ENCODE measurements at places on chromosomes 5 and 9. TPM values are rescaled to one million over a fixed set of nuclear protein-coding genes. Genes with fewer than 3 reads are reported as not detected.

Gene NR5A1
- 2.5 TPM for total RNA-seq

Gene PCDHB5
- total RNA-seq, result 0.08 TPM

Gene POU5F2
- 0.39 TPM for total RNA-seq

Gene ITK
- 0.26 TPM for total RNA-seq

Gene CDHR2
- 0.72 TPM for total RNA-seq

Gene PRDM9
- total RNA-seq, result not detected

Gene IL9
- total RNA-seq, result not detected

Gene FST
- 0.51 TPM for total RNA-seq

- DNase-seq, result no peak
Measured at GRCh38 chr5:75558981-75559632, 47.4 kb downstream of the POLK start.

DNA sequence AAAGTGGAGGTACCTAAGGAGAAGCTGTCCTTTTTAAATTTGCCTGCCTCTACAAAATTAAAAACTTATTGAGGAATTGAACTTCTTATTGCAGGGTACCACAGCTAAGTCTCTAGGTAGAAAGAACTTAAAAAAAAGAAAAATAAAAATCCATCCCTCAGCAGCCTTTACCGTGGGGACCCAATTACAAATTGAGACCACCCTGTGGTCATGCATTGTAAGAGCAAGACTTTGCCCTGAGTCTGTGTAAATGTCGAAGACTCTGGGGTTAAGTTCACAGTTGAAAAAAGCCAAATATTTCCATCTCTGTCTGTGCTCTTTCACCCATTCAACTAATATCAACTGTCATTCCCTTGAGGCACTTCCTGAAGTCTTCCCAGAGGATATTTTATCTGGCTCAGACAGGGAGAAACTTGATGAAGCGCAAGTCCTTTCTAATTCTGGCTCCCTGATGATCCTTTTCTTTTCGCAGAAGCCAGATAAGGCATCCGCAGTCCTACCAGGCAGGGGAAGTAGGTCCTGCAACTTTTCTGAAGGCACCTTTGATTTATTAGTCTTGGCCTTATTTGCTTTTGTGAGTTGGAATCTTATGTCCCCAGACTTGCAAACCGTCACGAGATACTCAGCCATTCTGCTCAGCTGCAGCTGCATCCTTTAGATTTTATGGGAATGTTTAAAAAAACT lies 323.8 kb upstream of the WWC1 start:
- no peak for DNase-seq

DNA sequence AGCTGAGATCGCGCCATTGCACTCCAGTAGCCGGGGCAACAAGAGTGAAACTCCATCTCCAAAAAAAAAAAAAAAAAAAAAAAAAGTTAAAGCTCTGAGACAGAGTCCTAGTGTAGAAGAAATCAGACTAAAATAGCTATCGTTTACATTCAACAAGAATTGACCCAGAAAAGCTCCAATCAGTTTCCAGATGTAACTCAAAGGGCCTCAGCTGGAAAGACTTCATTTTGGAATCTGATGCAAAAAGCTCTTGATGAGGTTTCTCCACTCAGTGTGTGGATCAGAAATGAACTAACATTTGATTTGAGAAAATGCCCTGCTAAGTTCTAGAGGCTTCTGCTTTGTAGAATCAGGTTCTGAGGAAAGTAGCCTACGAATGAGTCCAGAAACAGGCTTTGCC lies 7.2 kb upstream of the C1QTNF2 start:
- DNase-seq, result no peak

- DNase-seq, result no peak
Measured at GRCh38 chr5:33490071-33490665, 49.4 kb downstream of the TARS1 start.

- DNase-seq, result no peak
Measured at GRCh38 chr5:181191526-181192336, 13.3 kb downstream of the TRIM7 start.

- no peak for DNase-seq
Measured at GRCh38 chr5:76479973-76480667, 77.0 kb downstream of the IQGAP2 start.

- no peak for DNase-seq
Measured at GRCh38 chr9:137482094-137482781, 23.1 kb upstream of the NSMF start.

DNA sequence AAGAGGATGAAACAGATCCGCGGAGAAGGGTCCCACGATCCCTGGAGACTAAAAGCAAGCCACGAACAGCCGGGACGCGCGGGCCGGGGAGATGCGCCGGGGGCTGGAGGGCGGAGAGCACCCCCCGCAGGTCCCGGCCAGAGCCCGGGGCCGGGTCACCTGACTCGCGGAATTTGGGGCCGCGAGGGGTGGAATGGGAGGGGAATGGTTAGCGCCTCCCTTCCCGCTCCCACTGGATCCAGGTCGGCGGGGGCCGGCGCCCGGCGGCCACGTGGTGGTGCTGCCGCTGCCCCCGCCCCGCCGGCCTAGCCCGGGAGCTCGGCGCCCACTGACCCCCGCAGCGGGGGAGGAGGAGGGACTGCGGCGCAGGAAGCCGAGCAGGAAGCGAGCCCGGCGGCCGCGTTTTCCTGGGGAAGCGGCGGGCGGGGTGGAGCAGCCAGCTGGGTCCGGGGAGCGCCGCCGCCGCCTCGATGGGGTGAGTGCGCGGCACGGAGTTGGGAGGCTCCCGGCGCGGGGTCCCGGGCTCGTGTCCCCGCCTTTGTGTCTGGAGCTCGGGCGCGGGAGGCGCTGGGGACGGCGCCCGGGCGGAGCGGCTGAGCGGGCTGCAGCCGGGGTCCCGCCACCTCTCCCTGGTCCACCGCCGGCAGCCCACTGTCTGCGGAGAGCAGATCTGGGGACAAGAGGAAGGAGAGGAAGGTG lies at the start of gene RAI14:
TSS of gene RAI14 (plus strand) at position 328 of the 699 bp plus-strand sequence. CDS start 30,592 bp downstream, outside the sequence.
- no peak for DNase-seq

DNA sequence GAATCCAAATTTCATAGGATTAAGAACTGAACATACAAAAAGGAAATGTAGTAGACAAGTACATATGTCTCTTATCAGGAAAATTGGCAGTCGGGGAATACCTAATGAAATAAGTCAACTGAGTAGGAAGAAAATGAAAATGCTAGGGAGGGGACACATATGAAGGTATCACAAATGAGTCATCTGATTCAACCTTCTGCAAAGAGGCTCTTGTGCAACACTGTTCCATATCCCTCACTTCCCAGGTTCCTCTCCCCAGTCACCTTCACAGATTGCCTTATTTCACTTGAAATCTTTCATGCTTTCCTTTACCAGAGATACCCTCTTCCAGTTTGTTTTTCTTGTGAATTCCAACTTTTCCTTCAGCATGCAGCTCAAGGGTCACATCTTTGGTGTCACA lies 139.0 kb downstream of the RFX3 start:
- no peak for DNase-seq

DNA sequence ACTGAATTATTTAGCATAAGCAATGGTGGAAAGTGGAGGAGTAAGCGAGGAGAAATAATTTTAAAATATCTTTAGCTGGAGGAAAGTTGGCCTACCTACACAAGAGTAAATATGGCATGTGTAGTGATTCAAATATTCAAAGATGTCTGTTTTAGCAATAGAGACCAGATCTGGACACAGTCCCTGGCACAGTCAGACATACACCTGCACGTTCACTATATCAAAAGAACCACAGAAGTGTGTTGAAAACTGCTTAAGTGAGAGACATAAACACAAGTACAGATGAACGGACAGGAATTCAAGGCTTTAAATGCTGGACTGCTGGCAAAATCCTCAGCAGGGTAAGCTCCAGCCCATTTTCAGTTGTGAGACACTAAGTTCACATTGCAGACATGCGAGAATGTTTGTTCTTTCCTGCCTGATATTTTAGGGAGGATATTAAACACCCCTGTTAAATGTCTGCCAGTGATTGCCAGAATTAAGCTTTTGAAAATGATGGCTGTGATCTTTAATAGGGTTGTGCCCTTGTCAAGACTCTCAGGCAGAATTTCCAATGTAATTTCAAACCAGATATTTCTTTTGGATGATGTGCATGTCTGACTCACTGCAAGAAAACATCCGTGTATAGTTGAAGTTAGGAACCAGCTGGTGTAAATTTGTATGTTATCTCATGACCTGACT lies 810.6 kb downstream of the TLE4 start:
- DNase-seq, result no peak

DNA sequence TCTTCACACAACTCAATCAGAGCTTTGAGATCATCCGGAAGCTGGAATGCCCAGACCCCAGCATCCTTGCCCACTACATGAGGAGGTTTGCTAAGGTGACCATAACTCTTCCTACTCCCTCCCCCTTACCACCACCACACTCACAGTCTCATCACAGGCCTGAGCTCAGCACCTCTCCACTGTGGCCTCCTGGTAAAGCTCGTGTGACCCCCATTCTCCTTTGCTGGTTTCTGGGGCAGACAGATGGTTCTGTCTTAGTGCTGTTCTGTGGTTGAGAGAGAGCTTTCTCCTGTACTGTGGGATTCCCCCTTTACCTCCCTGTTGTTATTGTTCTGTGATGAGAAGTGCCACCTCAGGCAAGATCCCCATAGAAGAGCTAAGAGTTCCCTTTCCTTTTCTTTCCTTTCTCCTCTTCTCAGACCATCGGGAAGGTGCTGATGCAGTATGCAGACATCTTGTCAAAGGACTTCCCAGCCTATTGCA lies 92.7 kb upstream of the RUSC2 start:
- no peak for DNase-seq

GRCh38 chr9:12290166-12290869 lies 402.9 kb upstream of the TYRP1 start:
- DNase-seq, result no peak

GRCh38 chr5:131628990-131629389 lies 6.0 kb downstream of the RAPGEF6 start:
- DNase-seq, result no peak

DNA sequence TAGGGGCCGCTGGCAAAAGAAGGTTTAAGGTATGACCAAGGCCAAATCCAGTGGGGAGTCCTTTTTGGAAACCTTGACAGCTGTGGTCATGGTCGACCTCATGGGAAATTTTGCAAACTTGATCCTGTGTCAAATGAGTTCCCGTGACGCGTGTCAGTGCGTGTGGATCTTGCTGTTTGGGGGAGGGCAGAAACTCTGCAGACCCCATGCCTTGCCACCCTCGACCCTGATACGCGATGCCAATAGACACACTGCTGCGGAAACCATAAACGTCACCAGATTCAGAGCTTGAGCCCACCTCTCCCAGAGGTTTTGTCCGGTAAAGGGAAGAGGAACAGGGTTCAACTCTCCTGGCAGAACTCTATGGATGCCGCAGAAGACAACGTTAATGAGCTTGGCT lies 104.7 kb downstream of the ADAMTS2 start:
- no peak for DNase-seq

DNA sequence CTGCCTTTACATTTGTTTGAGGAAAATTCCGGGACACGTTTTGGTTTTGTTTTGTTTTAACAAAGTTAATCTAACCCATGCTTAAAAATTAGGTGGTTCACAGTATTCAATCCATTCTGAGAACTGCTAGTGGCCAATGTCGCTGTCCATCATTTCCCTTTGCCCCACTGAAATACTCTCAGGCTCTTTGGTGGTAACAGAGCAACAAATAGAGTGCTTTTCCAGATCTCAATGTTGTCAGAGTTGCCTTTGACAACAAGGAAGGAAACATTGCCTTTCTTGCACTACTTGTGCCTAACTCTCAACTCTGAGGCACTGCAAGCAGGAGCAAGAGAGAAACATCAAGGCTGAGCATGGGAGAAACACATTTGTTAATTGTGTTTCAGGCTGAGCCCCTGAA lies 154.0 kb downstream of the MCTP1 start:
- no peak for DNase-seq

- no peak for DNase-seq
Measured at GRCh38 chr9:113360242-113360842, 11.0 kb downstream of the BSPRY start.

GRCh38 chr9:13607481-13608441 lies 328.3 kb upstream of the MPDZ start:
- DNase-seq, result no peak

DNA sequence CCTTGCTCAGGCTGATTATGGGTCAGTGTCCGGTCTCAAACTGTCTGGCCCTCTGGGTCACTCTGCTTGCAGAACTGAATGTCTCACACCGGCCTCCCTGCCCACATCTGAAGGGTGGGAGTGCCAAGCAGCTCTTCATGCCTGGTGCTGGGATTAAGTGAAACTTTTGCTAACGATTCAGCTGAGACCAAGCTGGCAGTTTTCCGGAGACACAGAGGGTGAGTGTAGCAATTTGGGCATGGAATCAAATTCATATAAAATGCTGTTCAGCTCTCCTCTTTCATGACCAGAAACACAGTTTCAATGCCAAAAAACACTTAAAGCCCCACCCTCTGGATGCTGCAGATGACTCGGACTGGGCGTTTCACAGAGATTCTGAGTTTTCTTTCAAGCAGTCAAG lies 207.5 kb downstream of the NXNL2 start:
- DNase-seq, result no peak

DNA sequence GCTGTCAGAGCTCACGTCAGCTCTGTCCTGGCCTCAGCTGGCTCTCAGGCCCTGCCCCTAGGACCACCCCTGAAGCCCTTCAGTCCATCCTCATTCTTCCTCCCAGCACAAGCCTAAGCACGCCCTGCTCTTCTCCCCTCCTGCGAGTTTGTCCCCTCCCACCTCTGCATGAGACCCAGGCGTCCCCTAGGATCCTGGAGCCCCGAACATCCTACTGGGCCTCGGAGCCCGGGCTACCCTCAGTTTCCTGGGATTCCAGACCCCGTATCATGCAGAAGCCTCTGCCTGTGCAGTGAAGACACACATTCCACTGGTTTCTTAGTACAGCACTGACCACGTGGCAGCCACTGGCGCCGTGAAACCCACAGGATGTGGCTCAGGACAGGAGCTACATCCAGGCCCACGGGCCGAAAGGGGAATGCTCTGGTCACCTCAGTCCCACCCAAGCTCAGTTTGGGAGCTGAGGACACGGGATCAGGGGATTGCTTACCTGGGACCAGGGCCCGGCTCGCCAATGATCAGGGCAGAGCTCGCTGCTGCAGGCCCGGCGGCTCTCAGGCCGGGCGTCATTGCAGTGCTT lies 64.2 kb downstream of the ZNF354C start:
- DNase-seq, result no peak

DNA sequence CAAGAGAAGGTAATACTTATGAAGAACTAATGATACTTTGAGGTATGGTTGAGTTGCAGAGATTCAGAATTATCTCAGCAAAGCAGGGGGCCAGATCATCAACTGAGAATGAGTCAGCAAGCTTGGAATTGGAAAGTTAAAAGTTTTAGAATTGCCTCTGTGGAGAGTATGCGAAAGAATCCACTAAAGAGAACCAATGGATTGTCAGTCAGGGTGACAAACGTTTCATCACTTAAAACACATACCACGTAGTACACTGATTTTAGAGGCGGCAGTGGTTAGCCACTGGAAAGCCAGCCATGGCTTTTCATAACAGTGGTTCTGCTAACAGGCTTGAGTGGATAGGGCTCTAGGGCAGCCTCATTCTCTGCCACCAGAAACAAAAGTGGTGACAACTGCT lies 30.7 kb downstream of the AOPEP start:
- DNase-seq, result no peak

DNA sequence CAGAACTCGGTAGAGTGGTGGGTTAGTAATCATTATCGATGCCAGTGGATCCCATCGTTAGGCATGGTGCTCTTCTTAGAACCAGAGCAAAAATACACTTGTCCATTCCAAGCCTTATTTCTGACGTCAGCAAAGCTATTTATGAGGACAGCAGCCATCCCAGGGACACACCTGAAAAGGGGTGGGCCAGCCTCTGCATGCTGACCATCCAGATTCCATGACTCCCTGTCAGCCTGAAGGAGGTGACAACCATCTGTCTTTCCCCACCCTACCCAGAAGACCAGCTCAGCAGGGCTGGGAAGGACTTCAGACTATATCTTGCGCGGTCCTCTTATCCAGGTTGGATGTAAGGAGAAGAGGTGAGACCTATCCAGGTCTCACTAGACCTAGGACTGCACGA lies 5.7 kb upstream of the NIPAL4 start:
- no peak for DNase-seq
